ENCODE measurements at places on chromosomes 4 and X.

DNA sequence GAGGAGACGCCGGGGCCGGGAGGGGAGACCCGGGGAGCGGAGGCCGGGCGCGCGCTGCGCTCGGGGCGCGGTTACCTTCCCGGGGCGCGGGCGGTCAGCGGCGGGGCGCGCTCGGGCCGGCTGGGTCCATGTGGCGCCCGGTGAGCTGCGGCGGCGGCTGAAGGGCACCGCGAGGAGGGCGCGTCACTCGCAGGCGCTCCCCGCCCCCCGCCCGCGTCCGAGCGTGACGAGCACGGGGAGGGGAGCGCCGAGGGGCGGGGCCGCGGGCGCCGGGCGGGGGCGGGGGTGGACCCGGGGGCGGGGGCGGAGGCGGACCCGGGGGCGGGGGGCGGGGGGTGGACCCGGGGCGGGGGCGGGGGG is at the start of gene CPLX1:
Gene CPLX1, minus strand, starts transcription at position 159 of the 360 bp plus-strand sequence. CDS start 1,607 bp downstream, outside the sequence.
- DNase-seq = peak; percentile 40

GRCh38 chrX:31258166-31258565 is 186.3 kb upstream of the FTHL17 start:
- no peak for DNase-seq

- DNase-seq = no peak
Measured at GRCh38 chr4:38109896-38110295, 149.7 kb downstream of the PTTG2 start.

GRCh38 chrX:6990552-6991193 is 156.8 kb upstream of the STS start:
- DNase-seq = no peak

DNA sequence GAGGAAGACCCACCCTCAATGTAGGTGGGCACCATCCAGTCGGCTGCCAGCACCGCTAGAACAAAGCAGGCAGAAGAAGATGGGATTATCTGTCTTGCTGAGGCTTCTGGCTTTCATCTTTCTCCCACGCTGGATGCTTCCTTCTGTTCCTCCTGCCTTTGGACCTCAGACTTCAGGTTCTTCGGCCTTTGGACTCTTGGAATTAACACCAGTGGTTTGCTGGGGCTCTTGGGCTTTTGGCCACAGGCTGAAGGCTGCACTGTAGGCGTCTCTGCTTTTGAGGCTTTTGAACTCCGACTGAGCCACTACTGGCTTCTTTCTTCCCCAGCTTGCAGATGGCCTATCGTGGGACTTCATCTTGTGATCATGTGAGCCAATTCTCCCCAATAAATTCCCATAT is 55.1 kb downstream of the PDLIM5 start:
- no peak for DNase-seq
